ENCODE measurements at places on chromosomes 12 and 14. TPM values are rescaled to one million over a fixed set of nuclear protein-coding genes. Genes with fewer than 3 reads are reported as not detected.

WNT1 gene
- polyA plus RNA-seq = not detected

DNA sequence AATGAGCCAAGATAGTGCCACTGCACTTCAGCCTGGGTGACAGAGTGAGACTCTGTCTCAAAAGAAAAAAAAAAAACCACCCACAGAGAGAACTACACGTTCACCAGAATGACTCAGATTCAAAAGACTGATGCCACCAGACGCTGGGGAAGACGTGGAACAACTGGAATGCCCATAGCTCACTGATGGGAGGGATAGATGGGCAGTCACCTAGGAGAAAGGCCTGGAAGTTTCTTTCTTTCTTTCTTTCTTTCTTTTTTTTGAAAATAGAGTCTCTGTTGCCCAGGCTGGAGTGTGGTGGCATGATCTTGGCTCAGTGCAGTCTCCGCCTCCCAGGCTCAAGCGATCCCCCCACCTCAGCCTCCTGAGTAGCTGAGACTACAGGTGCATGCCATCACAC is 10.0 kb upstream of the KLC1 start:
- no peak for DNase-seq

TIMELESS gene
- polyA plus RNA-seq = 46.6 TPM

ATG2B gene
- polyA plus RNA-seq = 31.4 TPM

PLD4 gene
- 2.4 TPM for polyA plus RNA-seq

PRH2 gene
- polyA plus RNA-seq = not detected

JDP2 gene
- polyA plus RNA-seq = 28.0 TPM

DNA sequence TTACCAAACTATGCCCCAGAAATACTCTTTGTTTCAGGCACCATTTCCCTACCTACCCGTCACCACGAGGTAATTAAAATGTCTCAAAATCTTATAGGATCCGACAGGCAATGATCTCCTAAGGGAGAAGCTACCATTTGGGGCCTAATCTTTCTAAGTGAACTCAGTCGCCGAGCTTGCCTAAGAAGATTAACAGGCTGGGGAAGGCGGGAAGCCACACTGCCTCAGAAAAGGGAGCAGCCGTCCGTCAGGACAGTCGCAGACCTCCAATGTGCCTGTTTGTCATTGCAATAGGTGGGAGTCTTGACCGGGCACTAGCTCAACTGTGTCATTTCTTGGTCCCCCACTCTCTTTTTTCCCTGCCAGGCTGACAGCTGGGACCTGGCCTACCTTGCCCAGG is 4.6 kb downstream of the TTC7B start:
- DNase-seq = no peak

DNA sequence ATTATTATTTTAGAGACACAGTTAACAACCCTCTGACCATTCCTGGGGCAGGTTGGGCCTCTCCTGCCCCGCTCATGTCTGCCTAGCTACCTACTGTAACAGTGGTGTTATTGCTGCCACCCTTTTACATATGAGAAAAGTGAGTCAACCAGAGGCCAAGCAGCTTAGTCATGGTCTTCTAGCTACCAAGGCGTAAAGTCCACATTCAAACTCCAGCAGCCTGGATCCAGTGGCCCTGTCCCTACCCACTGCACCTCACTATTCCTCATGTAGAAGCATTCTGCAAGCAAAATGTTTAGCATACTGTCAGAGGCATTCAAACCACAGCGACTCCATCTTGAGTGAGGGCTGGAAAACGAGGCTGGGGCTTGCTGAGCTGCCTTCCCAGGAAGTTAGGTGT is 95.8 kb downstream of the SLC15A4 start:
- DNase-seq = no peak

GRCh38 chr14:40347675-40348074 is 915.4 kb upstream of the FBXO33 start:
- no peak for DNase-seq

NEDD1 gene
- 40.3 TPM for polyA plus RNA-seq

DNA sequence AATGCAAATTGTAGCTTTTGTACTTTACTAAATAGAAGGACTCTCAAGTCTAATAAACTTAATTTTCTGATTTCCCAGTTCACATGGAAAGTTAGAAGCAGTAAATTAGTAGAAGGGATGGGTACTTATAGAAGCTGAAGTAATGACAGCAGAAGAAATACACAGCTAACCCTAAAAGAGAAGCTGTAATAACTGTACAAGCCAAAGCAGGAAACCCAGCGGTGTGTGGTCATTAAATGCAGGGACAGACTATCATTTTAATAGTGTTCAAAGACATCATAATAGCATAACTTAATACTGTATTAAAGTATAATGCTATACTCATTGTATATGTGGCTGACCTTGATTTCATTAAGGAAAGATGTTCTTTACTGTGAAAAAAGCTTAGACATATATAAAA is 74.9 kb downstream of the PCNX1 start:
- DNase-seq = no peak

PPP4R3A gene
- 124 TPM for polyA plus RNA-seq

ACVRL1 gene
- polyA plus RNA-seq = 31.1 TPM

GRCh38 chr14:26594756-26595545 is 2.9 kb downstream of the NOVA1 start:
- DNase-seq = no peak

GRCh38 chr12:57609781-57610553 is 1.3 kb upstream of the ARHGEF25 start:
- no peak for DNase-seq

DNA sequence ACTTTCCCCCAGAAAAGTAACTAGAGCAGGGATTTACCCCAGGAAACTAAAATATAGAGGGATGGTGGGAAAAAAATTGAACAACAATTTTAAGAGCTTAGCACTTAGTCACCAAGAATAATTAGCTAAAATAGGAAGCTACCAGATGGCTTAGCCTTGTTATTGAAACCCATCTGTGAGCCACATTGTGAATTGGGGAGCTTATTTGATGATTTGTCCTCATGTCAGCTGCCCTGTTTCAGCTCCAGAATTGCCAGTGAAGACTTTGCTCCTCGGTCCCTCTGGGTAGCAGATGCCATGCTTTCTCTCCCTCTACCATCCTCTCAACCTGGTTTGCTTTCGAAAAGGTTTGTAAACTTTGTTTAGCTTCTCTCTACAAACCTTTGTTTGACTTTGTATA is 67.7 kb upstream of the PTHLH start:
- no peak for DNase-seq

- DNase-seq = no peak
Measured at GRCh38 chr12:104057771-104058197, 6.5 kb upstream of the HCFC2 start.

DNA sequence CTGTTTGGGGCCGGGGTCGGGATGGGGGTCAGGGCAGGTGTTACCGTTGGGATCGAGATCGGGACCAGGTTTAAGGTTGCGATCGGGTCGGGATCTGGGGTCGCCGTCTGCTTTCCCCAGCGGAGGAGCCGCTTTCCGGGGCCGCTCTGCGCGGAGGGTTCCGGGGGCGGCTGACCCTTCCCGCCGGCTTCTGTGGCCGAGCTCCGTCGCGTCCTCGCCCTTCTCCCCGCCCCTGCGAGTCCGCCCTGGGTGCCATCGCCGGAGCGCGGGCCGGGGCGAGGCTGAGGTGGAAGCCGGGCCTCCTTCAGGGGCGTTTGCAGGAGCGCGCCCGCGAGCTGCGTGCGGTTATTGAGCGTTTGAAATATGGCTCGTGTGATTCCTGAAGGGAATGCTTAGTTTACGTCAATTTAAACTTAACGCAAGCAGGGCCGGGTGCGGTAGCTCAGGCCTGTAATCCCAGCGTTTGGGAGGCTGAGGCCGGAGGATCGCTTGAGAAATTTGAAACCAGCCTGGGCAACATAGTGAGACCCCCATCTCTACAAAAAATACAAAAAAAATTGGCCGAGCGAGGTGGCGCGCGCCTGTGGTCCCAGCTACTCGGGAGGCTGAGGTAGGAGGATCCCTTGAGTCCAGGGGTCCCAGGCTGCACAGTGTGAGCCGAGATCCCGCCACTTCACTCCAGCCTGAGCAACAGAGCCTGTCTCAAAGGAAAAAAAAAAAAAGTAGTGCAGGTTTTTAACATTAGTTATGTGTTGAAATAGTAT is 620 bp downstream of the PGAM5 start:
- no peak for DNase-seq

DNA sequence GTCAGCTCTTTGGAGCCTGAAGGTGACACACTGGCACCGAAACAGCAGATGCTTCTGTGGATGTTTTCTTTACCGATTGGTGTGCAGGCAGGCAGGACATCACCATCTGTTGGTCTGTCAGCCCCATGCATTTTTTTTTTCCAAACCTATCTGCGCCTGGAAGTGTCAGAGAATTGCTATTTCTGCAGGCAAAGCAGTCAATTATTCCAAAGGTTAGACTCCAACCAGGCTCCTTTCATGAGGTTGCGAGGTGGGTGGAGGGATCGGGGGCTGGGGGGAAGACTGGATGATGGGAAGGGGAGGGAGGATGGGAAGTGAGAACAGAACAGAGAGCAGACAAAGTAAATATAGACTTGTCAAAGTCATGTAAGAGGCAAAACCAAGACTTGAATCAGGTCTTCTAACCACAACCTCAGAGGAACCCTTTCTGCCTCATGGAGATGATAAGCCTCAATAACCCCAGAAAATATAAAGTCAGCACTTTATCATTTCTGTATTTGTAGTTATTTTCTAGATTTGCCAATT is 117.7 kb downstream of the OTOGL start:
- no peak for DNase-seq

DNA sequence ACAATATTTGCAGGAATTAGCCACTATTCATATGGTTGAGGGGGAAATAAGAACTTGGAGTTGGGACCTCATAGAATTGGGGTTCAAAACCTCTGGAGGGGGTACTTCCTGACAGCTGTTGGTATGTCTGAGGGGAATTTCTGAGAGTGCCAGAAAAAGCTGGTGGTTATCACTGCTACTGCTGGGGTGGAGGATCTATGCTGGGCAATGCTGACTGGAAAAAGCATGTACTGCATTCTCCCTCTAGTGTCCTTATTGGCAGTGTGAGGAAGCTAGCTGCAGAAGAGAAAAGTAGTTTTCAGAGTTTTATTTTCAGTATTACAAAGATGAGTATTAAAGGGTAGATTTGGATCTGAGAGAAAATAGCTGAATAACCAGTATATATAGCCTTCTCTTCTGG is 88.8 kb downstream of the FUT8 start:
- DNase-seq = no peak

- DNase-seq = no peak
Measured at GRCh38 chr12:52300796-52301691, 9.7 kb upstream of the KRT81 start.

BBOF1 gene
- polyA plus RNA-seq = 19.9 TPM

TAS2R7 gene
- not detected for polyA plus RNA-seq

SRRM4 gene
- polyA plus RNA-seq = 0.03 TPM

DNA sequence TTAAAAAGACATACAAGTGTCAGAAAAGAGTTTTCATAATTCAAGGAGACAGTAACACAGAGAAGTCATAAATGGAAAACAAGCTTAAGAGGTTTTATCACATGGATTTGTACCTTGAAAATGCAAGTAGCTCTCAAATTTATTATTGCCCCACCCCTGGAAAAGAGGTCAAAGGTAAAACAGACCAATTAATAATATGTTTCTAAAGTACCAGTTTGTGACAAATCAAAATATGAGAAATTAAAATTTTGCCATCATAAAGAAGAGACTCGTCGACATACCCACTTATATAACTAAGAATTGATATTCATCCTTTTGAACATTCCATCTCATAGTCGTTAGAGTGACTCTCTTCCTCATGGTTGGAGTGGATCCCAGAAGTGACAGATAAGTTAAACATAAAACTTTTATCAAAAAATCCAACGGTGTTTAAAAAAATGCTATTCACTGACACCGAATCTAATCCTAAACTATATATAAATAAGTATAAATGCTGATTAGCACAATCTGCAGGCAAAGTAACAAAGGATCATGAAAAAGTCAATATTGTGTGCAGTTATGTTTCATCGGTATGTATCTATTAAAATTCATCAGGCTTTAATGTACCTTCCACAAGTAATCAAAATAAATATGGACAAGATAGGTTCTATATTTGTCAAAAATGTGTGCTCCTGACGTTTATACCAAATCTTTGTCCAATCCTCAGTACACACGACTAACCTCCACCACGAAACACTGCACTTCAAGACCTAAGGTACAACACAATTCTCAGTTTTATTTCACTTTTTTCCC is 2.3 kb downstream of the CORO1C start:
- no peak for DNase-seq

All from renal cortex interstitium (tissue), 15 donors.